HCT116 (cell line): ENCODE measurements at places on chromosomes 7 and 10. TPM values are rescaled to one million over a fixed set of nuclear protein-coding genes. Genes with fewer than 3 reads are reported as not detected.

DNA sequence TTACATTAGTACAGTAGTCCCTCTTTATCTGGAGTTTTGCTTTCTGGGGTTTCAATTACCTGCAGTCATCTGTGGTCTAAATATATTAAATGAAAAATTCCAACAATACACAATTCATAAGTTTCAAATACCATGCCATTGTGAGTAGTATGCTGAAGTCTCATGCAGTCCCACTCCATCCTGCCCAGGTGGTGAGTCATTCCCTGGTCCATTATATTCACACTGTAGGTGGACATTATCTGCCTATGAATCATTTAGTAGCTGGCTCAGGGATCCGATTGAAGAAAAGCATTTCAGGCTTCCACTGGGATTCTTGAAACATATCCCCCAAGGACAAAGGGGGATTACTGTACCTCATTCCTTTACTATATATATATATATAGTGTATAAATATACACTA lies 298.2 kb upstream of the GALNT17 start:
- DNase-seq: no peak

- DNase-seq: peak; percentile 21
Measured at GRCh38 chr10:17349717-17350116, 104.7 kb downstream of the ST8SIA6 start.

- DNase-seq: no peak
Measured at GRCh38 chr10:63128443-63128842, 4.7 kb upstream of the NRBF2 start.

DNA sequence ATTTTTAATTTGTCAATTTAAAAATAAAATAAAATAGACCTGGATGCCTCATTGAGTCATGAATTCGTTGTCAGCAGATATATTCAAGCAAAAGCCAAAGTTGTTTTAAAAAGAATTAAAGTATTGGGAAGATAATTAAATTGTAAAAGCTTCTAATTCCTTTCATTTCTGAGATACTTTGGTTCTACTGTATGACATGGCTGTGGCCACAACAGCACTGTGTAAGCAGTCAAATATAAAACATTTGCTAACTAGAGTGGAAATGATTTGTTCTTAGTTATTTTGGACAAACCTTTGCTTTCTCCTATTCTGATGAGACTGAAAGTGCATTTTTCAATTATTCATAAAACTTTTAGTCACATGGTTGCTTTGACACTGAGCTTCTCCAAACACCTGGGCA lies 143.6 kb upstream of the FAM13C start:
- DNase-seq: no peak

Gene HOXA3
- 9.2 TPM for total RNA-seq

Gene GPR15LG
- total RNA-seq: not detected

Gene UCN3
- total RNA-seq: not detected

DNA sequence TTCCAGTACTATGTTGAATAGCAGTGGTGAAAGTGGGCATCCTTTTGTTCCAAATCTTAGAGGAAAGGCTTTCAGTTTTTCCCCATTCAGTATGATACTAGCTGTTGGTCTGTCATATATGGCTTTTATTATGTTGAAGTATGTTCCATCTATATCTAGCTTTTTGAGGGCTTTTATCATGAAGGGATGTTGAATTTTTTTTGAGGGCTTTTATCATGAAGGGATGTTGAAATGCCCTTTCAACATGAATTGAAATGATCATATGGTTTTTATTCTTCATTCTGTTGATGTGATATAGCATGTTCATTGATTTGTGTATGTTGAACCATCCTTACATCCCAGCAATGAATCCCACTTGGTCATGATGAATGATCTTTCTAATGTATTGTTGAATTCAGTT lies 75.3 kb downstream of the KIF20B start:
- DNase-seq: no peak

DNA sequence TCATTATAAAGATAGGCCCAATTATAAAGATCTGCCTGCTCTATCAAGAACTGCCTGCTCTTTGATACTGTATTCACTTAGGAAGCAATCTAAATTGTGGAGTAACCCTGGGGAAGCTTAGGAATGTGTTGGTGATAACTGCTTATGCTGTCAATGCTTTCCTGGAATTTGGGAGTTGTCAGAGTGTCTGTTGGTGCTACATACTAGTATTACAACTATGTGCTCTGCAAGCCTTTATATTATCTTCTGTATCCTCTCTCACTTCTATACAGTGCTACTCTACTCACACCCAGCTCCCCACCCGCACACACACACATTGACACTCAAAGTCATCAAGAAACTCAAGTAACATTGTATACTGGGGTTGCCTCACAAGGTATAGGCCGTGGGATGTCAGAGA lies 6.1 kb downstream of the ZNF277 start:
- no peak for DNase-seq

Gene SEPTIN7
- total RNA-seq: 140 TPM
